ENCODE measurements at places on chromosomes 7 and 10.

GRCh38 chr10:77890097-77890496, 36.5 kb downstream of the DLG5 start:
- DNase-seq, result peak; percentile 79

GRCh38 chr10:120406376-120406775, 50.7 kb upstream of the PLPP4 start:
- DNase-seq, result no peak

- no peak for DNase-seq
Observed at GRCh38 chr10:58438340-58438871, 53.2 kb downstream of the TFAM start.

- DNase-seq, result no peak
Observed at GRCh38 chr7:84507529-84507928, 312.9 kb upstream of the SEMA3A start.

DNA sequence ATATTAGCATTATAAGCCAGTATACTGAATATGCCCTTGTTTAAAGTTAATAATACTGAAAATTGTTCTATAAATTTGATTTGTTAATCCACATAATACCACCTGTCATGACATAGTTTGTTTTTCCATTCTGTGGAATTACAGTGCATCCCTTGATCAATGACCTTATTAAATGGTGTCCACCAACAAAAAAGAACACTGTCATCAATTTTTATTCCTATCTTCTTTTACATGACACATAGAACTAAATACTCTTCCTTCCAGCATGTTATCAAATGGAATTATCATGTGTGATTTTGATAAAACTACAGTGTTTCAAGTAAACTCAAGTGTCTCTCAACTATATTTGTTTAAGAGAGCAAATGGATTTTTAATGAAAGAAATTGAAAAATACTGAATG, 221.8 kb upstream of the MBL2 start:
- DNase-seq, result no peak

- DNase-seq, result no peak
Observed at GRCh38 chr7:32026083-32026425, 44.2 kb downstream of the PDE1C start.

DNA sequence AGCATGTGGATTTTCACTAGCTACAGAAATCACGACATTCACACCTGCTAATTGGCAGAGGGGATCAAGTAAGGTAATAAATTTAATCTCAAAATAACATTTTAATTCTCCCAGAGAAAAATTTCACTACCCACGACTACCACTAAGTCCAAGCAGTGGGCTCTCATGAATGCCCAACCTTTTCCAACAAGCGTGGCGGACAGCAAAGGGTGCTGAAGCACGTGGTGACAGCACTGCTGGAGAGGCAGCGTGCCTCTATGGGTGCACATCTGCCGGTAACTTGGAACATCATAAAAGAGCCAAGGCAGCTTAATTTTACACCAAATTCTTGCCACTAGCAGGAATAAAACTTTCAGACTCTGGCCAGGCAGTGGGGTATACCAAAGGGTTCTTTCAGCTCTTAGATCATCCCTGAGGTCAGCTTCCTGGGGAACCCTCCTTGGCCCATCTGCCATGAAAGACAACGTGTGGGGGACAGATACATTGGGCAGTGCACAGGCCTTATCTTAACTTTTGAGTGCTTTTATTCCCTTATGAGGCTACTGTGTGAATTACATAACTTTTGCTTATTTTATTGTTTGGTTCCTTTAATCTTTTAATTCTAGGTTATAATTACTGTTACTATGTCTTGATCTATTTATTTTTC, 206.7 kb upstream of the KCTD7 start:
- no peak for DNase-seq

DNA sequence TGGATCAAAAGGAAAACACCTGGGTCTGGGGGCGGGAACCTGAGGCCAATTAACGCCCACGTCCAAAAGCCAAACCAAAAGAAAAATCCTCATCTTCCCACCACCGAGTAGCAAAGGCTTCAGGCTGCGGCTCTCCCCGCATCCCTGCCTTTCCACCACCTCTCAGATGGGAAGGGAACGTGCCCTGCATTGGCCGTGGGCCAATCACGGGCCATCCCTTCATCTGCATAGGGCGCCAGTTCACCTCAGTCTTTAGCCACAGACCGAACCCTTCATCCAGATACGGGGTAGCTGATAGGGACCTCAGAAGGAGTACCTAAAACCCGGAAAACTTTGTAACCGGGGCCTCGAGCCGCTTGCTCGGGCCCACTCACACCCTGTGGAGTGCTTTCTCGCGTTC, 626 bp downstream of the PRPF18 start:
- peak; percentile 70 for DNase-seq

- DNase-seq, result peak; percentile 75
Observed at GRCh38 chr7:23928418-23928775, 218.4 kb downstream of the STK31 start.

DNA sequence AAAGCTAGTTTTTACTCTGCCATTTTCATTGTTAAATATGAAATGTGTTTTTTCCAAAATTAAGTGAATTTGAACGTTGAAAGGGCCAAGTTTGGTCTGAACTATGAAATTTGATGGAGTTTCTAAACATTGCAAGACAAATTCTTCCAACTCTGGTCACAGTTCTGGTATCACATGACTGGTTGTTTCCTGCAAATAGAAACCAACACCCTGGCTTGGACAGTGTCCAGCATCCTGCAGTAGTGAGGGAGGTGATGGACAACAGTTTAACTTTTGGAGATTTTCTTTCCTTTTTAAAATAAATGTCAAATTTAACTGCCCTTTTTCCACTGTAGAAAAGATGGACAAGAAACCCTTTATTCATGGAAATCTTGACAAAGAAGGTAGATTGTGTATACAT, 54.8 kb upstream of the AGBL3 start:
- DNase-seq, result no peak

GRCh38 chr7:44676776-44677175, 70.3 kb downstream of the OGDH start:
- no peak for DNase-seq

Measured in islet precursor cell (in vitro differentiated cells).